ENCODE measurements at places on chromosomes 7 and 10.

GRCh38 chr10:15310776-15311568, 60.1 kb downstream of the FAM171A1 start:
- DNase-seq = no peak

DNA sequence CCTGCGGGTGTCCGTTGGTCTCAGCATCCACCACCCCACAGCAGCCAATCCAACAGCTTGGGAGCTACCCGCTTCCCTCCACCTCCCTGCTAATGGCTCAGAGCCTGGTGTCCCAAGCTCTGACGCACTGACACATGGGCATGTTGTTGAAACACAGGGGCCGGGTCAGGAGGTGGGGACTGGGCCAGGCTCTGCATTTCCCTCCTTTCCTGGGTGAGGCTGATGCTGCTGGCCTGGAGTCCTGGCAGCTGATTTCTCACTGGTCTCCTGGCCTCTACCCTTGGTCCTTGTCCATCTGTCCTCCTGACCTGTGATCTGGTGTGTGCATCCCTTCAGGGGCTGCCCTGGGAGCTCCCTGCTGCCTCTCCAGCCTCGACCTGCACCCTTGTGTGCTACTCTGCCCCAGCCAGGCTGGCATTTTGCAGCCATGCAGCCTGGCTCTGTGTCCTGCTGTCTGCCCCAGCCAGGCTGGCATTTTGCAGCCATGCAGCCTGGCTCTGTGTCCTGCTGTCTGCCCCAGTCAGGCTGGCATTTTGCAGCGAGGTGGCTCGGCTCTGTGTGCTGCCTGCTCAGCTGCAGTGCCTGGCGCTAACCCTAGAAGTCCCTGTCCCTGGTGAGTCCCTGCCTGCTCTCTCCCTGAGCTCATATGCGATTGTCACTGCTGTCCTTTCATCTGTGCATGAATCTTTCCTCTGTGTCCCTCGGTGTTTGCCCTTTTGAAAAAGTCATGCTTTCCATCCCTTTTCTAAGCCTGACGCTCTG, 14.0 kb downstream of the AMZ1 start:
- peak; percentile 92 for DNase-seq

- DNase-seq = peak; percentile 91
Measured at GRCh38 chr10:59366290-59366689, 3.9 kb upstream of the FAM13C start.

DNA sequence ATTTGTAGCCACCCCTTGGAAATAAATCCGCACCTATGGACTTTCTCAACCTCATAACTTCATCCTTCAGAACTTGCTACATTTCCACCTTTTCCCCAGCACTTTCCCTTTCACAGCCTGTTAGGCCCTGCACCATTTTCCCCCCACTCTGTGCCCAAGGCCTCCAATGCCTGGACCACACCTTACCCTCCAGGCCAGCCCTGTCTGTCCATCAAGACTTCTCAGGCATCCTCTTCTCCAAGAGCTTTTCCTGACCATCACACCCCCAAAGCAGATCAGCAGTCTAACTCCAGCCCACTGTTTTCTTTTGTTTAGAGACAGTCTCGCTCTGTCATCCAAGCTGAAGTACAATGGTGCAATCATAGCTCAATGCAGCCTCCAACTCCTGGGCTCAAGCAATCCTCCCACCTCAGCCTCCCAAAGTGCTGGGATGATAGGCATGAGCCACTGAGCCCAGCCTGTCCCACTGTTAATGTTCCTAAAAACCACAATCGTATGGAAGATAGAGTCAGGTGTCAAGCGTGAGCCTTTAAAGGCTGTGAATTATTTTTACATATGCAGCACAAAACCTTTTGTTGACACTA, 116.8 kb downstream of the PARD3 start:
- no peak for DNase-seq

DNA sequence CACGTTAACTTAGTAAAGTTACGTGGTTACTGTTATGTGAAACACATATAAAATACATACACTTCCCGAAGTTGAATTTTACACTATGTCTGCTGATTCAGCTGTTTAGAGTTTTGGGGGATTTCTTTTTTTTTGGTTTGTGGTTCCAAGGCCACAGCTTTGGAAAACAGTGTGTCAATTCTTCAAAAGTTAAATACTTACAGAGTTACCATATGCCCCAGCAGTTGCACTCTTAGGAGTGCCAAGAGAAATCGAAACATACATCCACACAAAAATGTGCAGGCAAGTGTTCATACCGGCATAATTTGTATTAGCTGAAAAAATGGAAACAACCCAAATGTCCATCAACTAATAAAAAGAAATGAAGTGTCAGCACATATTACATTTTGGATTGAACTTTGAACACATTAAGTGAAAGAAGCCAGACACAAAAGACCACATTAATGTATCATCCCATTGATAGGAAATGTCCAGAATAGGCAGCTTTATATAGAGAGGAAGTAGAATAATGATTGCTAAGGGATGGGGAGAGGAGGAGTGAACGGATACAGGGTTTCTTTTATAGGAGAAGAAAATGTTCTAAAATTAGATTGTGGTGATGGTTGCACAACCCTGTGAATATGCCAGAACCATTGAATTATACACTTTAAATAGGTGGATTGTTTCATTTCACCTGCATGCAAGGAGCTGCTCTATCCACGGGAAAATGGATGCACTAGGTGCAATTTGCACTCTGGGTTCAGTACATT, 17.6 kb downstream of the APBB1IP start:
- no peak for DNase-seq

GRCh38 chr7:33261585-33261984, 132.2 kb downstream of the BBS9 start:
- DNase-seq = no peak

Data from pons (tissue), 1 donor.